Kidney epithelial cell (primary cell): ENCODE measurements at places on chromosomes 6 and 20. TPM values are rescaled to one million over a fixed set of nuclear protein-coding genes. Genes with fewer than 3 reads are reported as not detected.

DNA sequence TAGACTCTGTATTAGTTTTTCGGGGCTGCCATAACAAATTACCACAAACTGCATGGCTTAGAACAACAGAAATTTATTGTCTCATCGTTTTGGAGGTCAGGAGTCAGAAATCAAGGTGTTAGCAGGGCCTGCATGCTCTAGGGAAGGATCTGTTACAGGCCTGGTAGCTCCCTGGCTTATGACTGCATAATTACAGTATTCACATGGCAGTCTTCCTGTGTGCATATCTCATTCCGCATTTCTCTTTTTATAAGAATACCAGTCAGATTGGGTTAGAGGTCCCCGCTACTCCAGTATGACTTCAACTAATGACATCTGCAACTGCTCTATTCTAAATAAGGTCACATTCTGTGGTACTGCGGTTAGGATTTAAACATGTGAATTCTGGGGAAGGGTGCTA lies 59.3 kb upstream of the SLC2A12 start:
- DNase-seq: no peak

GRCh38 chr6:25946631-25947030 lies 16.0 kb upstream of the TRIM38 start:
- DNase-seq: no peak

DNA sequence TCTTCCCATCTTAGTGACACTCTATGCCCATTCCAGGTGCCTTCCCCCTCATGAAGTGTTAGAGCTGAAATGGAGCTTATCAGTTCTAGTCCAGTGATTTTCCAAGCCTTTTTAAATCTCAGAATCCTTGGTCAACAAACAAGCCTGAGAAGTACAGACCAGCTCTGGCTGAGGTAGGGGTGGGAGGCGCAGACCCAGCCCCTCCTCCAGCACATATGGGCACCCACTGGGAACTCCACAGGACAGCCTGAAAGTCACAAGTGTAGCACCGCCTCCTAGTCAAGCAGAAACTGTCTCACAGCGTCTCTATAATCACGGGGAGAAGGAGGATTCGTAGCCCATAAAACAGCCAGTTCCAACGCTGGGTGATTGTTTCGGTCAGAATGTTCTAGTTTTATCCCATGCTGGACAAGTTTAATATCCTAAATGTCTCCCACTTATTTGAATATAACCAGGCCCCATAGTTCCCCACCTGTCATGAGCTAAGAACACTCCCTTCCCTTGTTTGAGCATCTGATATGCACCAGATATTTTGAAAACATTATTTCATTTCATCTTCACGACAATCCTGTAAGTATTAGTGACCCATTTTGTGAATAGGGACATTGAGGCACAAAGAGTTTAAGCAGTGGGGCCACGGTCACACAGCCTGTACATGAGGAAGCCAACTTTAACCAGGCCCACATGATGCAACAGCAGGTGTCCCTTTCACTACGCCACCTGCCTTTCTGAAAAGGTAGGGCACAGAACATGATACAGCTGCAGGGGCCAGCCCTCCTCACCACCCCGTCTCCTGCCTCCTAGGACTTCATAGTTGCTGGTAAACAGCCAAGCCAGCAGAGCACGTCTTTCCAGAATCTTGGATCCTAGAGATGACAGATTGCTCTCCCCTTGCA lies 40.1 kb downstream of the TRAF3IP2 start:
- no peak for DNase-seq

DNA sequence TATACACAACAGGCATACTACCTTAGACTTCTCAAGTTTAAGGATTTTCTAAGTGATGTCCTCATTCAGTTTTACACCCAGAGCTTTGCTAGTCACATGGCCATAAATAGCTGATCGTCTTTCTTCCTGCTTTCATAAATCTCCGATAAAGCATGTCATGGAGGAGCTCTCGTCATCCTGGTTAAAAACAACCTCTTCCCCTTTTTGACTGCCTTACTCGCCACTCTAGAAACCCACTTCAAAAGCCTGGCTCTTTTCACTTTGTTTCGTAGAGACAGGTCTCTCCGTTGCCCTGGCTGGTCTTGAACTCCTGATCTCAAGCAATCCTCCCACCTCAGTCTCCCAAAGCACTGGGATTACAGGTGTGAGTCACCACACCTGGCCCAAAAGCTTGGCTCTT lies 67.0 kb upstream of the SMIM29 start:
- DNase-seq: no peak

DNA sequence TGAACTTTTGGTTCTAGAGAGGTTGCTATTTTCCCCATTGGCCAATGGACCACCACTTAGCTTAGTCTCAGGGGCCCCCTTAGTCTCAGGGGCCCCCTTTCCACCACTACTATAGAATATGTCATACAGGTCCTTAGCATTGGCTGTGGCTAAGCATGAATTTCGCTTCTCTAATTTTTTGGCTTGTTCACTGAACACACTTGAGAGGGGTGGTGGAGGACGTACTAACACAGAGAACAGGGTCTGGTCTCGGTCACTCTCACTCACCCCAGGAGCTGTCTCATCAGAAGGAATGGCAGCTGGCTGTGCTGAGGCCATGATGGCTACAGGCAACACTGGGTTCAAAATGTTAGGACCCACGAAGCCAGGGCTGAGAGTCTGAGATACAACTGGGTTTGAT lies 30.3 kb downstream of the ZNF318 start:
- DNase-seq: no peak

- DNase-seq: no peak
Measured at GRCh38 chr20:49291200-49291599, 13.3 kb upstream of the ZNFX1 start.

- DNase-seq: no peak
Measured at GRCh38 chr6:106308985-106309384, 16.6 kb downstream of the ATG5 start.

DNA sequence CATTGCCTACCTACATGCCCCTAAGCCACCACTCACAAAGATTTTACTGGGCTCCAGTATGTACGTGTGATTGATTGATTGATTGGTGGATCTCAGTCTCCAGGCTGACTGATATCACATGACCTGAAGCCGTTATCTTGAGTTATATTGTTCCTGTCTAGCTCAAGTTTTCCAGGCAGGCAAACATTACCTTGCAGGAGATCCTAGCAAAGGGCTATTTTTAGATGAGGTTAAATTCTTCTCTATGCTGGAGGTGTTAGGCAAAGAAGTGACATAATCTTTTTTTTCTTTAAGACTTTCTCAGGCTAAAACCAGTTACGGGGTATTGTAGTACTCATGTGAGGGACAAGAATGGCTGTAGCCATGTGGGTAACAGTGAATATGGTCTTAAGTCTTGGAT lies 125.2 kb downstream of the DOK5 start:
- no peak for DNase-seq

DNA sequence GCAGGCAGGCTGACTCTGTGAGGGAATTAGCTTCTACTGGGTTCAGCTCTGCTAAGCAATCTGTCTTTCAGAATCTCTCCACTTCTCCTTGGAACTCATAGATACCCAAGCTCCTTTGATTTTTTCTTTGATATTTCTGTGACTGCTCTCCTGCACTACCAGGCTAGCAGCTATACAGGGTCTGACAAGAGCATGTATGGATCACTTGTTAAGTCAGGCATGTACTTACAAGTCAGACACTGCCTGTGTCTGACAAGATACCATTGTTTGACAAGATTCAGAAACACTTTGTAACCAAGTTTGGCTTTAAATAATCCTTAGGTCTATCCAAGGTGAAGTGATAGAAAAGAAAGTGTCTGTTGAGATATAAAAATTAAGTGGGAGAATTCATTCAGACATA lies 79.5 kb downstream of the SESN1 start:
- no peak for DNase-seq

DNA sequence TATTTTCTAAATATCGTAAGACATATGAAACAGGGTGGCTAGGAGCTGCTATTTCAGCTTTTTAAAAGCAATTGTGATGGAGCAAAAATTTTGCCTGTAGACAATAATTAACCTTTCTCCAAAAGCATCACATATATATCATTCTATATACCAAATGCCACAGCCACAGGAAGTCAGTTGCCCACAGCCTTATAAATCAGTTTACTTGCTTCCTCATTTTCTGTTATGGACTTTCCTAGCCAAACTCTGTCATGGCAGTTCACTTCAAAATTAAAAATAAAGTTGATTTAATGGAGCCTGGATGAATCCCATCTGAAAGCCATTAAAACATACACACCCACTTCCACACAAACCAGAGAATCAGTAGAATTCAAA lies 93.4 kb upstream of the NHSL1 start:
- DNase-seq: no peak

- DNase-seq: no peak
Measured at GRCh38 chr20:57509665-57510237, 15.2 kb downstream of the CTCFL start.

GRCh38 chr20:17531665-17532025 lies 466 bp upstream of the BFSP1 start:
- DNase-seq: no peak

GRCh38 chr20:63147532-63147931 lies 68.4 kb downstream of the YTHDF1 start:
- no peak for DNase-seq

DNA sequence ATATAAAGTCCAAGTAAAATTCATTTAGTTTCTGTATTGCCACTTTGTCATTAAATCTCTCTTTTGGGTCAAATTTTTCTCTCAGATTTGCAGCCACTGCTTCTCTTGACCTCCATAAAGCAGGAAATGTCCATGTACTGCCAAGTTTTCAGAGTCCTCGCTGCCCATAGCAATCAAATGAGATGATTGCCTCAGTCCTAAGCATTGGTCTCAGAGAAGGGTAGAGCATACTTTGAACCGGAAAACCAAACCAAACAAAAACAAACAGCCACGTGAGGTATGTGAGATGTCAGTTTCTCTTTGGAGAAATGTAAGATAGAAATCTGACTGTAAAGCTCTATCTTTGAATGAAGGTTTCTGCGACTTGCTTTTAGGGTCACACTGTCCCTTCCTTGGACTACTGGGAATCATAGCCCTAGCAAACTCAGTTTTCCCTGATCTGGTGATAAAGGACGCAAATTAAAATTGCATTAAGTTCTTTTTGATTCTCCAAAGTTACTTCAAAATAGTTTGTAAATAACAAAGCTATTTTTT lies 505.4 kb upstream of the CITED2 start:
- no peak for DNase-seq

GRCh38 chr20:57257701-57258453 lies 8.6 kb downstream of the BMP7 start:
- no peak for DNase-seq

DNA sequence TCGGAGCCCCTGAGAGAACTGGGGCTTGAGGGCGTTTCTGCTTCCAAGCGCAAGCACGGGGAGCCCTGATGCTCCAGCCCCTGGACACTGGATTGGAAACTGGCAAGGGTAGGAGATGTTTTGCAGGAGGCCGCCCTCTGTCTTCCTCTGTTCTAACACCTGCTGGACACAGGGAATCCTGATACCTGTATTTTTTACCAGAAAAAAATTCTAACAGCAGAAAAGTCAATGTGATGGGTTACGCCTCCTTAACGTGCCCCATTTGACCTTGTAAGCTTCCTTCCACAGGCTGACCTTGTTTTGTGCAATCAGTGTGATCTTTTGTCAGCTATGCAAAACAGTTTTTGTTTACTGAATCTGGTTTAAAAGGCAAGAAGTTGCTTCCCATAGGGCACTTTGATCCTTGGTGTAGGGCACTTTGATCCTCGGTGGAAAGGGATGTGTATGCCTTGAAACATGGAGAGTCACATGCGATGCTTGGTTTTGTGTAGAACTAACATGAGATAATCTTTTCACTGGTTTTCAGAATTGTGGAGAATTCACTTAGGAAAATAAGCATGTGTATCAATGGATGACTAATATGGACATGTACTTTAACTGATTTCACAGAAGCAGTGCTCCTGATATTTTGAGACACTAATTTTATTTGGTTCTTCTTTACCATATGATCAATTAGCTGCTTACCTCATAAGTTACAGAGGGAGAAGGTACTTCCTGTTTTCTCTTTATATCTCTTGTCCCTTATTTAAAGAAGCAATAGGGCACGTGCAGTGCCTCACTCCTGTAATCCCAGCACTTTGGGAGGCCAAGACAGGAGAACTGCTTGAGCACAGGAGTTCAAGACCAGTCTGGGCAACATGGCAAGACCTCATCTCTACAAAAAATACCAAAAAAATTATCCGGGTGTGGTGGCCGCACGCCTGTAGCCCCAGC lies 59.9 kb upstream of the MAP3K4 start:
- DNase-seq: no peak

DNA sequence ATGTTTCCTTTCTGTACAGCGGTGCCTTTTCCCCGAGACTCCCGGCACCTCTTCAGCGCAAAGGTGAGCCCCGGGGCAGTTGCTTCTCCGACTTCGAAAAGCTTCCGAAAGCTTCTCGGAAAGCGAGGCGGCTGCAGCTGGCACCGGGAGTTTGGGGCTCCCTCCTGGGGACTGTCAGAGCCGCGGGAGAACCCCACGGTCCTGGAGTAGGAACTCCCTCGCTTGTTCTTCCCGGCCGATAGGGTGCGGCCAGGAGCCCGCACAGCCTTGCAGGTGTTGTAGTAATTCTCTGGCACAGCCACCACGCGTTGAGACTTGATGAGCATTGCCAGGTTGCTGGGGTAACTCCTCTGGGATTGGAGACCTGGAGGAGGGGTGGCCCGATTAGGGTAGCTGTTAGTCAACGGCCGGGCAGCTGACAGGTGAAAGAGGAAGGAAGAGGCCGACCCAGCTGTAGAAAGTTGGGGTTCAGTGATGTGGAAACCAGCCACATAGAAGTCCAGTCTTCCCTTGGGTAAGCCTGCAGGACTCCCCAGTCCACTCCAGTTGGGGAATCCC lies 721 bp downstream of the KDM1B start:
- DNase-seq: no peak

DNA sequence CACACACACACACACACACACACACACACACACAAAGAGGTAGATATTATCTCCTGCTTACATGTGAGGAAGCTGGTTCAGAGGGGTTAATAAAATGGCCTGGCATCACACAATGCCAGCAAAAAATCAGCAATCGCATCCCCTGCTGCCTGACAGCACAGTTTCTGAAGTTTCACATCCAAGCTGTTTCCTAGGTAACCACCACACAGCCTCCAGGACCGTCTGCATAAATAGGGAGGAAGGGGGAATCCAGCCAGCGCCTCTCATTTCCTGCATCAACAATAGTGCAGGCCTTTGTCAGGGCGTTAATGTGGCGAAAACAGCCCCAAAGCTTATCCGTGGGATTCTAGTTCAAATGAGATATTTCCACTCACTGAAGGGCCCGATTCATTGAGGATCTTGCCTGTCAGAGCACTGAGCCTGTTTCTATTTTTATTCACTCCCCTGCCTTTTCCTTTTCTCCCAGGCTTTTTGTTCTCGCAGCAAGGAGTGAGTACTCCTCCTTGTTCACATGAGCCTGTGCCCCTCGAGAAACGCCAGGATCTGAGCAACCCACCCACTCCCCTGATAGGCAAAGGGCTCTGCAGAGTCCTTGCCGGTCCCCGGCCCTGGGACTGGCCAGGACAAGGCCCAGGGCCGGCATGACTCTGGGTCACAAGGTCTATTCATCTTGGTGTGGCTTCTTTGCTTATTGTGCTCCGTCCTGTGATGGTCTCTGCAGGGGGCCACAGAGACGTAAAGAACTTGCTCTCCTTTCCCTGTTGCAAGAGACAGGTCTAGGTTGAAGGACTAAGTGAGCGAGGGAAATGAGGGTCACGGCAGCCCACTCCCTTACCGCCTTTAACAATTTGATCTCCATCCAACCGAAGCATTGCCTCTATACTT lies 32.7 kb downstream of the TUBB2B start:
- no peak for DNase-seq

HDGFL1 gene
- total RNA-seq: not detected in 2 replicates

PACSIN1 gene
- total RNA-seq: 0.04 TPM in 1 of 2 replicates, not detected in the other

TMEM200A gene
- total RNA-seq: 17.1 and 20.0 TPM in 2 replicates

EPHA7 gene
- 0.88 and 0.96 TPM in 2 replicates for total RNA-seq

CRYBG1 gene
- total RNA-seq: 4.4 TPM in 2 replicates

NKX2-4 gene
- total RNA-seq: not detected in 2 replicates

FAM83D gene
- total RNA-seq: 4.1 and 5.4 TPM in 2 replicates

SLC22A16 gene
- total RNA-seq: 0.71 TPM in 1 of 2 replicates, not detected in the other

POLR3F gene
- total RNA-seq: 12.3 and 13.7 TPM in 2 replicates
